ENCODE measurements at places on chromosomes 2 and 18.

DNA sequence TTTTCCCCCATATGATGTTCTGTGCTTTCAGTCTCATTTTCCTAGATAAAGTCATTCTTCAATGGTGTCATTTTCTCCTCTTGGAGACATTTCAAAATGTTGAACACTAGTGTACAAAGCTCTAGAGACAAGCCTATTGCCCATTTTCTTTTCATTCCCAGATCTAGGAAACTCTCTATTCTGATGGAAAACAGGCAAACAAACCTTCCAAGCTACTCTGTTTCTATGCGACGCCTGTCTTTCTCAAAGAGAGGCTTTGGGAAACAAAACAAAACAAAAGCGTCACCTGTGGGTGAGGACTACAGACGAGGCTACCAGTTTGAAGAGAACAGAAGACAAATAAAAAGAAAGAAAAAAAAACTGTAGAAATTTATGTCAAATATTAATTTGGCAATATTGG lies 311.0 kb downstream of the CBLN2 start:
- no peak for DNase-seq
- H3K4me1 ChIP-seq, result no peaks in the 10 kb centered on the region

GRCh38 chr2:10501980-10502802 lies 54.1 kb upstream of the ODC1 start:
- peaks cover 11% of the 10 kb centered on the region for H3K27me3 ChIP-seq
- H3K36me3 ChIP-seq, result no peaks in the 10 kb centered on the region
- H3K27ac ChIP-seq, result no peak overlapping the region
- no peak for DNase-seq

DNA sequence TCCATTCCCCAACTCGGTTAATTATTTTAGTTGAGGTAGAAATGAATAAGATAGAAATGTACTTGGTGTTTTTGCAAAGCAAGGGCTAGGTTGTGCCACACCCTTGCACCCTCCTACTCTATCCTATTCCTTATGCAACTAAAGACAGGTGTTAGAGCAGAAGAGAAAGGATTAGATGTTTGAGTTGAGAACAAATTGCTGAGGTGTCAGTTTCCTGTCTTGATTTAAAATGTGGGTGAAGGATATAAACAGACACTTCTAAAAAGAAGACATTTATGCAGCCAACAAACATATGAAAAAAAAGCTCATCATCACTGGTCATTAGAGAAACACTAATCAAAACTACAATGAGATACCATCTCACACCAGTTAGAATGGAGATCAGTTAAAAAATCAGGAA lies 1256.2 kb downstream of the CNTNAP5 start:
- no peaks in the 10 kb centered on the region for H3K27me3 ChIP-seq
- no peak overlapping the region for H3K27ac ChIP-seq
- H3K4me1 ChIP-seq, result no peaks in the 10 kb centered on the region
- no peaks in the 10 kb centered on the region for H3K36me3 ChIP-seq
- H3K4me3 ChIP-seq, result no peak overlapping the region
- no peak for DNase-seq

DNA sequence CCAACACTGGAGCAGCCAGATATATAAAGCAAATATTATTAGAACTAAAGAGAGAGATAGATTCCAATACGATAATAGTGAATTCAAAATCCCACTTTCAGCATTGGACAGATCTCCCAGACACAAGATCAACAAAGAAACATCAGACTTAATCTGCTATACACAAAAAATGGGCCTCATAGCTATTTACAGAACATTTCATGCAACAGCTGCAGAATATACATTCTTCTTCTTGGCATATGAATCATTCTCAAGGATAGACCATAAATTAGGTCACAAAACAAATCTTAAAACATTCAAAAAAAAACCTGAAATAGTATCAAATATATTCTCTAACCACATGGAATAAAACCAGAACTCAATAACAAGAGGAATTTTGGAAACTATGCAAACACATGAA lies 23.8 kb upstream of the BAZ2B start:
- no peak overlapping the region for H3K4me3 ChIP-seq
- H3K27ac ChIP-seq, result no peak overlapping the region
- H3K36me3 ChIP-seq, result no peaks in the 10 kb centered on the region

GRCh38 chr18:48002933-48003365 lies 72.5 kb upstream of the SMAD2 start:
- no peak for DNase-seq
- H3K4me1 ChIP-seq, result no peaks in the 10 kb centered on the region
- no peaks in the 10 kb centered on the region for H3K27me3 ChIP-seq
- H3K27ac ChIP-seq, result no peak overlapping the region

- no peak overlapping the region for H3K4me3 ChIP-seq
- peaks cover 41% of the 10 kb centered on the region for H3K27me3 ChIP-seq
- H3K27ac ChIP-seq, result no peak overlapping the region
- no peaks in the 10 kb centered on the region for H3K4me1 ChIP-seq
Observed at GRCh38 chr2:240229603-240230235, 89.3 kb upstream of the OTOS start.

DNA sequence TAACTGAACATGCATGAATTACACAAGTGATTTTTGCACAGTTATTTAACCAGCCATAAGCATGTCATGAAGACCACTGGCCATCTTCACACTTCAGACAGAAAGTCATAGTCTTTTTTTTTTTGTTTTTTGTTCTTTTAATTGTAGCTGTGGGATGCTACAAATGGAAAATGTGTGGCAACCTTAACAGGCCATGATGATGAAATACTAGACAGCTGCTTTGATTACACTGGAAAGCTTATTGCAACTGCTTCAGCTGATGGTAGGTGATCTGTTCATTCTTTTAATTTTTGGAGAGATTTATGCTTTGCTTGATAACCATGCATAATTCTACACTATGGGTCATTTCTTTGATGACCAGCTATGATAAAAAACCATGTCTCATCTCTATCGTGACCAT lies 35.6 kb downstream of the DAW1 start:
- no peaks in the 10 kb centered on the region for H3K27me3 ChIP-seq
- H3K4me1 ChIP-seq, result no peaks in the 10 kb centered on the region
- H3K4me3 ChIP-seq, result no peak overlapping the region
- H3K27ac ChIP-seq, result no peak overlapping the region
